ENCODE measurements at places on chromosomes 2 and 18. TPM values are rescaled to one million over a fixed set of nuclear protein-coding genes. Genes with fewer than 3 reads are reported as not detected.
A peak's percentile ranks its signal among the peaks of the same experiment; 100 is the strongest.

The ANKRD30BL gene
- total RNA-seq = 21.0 TPM

The CPO gene
- 0.43 TPM for total RNA-seq

The GPR45 gene
- total RNA-seq = not detected

The MYL12B gene
- total RNA-seq = 255 TPM

The EN1 gene
- 0.71 TPM for total RNA-seq

The UGT1A7 gene
- total RNA-seq = 0.19 TPM

The C2orf78 gene
- total RNA-seq = 18.6 TPM

The GATA6 gene
- total RNA-seq = 50.5 TPM

The ALKAL2 gene
- 46.9 TPM for total RNA-seq

The GNLY gene
- 2.6 TPM for total RNA-seq

GRCh38 chr2:97889156-97889555 is 106.6 kb downstream of the TMEM131 start:
- DNase-seq = no peak

DNA sequence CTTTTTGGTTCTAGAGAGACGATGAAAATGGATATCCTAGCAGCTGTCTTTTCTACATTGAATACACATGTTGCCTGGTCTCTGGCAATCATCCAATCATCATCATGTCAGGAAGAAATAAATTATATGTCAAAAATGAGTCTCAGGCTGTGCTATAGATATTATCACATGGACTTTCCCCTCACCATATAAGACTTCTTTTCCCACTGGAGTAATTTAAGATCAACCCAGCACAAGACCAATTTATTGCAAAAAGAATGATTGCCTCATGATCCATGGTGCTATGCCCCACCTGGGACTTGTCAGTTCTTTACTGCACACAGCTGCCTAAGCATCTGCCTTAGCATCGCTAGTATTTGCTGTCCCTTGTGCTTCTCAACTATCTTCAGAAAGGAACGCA is 783.7 kb upstream of the TMEFF2 start:
- DNase-seq = no peak

- DNase-seq = peak; percentile 20
These were observed 1.3 kb downstream of the HS6ST1 start for GRCh38 chr2:128317181-128317898.

- DNase-seq = no peak
These were observed 8.7 kb upstream of the GKN2 start for GRCh38 chr2:68961380-68961779.

DNA sequence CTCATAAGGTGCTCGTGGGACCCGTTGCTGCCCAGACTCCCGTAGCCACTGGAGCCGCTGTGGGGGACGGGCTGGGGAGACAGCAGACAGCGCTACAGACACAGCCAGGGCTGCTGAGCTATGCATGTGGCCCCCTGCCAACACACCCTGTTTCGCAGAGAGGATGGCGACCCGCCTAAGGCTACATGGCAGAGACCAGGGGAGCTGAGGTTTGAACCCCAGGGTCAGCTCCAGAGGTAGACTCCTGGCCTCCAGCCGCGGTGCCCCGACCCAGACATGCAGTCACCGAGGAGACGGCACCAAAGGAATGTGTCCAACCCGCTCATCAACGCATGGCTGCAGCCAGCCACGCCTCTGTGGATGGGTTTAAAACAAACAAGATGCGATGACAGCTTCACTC is 21.0 kb upstream of the HES6 start:
- peak; percentile 39 for DNase-seq

DNA sequence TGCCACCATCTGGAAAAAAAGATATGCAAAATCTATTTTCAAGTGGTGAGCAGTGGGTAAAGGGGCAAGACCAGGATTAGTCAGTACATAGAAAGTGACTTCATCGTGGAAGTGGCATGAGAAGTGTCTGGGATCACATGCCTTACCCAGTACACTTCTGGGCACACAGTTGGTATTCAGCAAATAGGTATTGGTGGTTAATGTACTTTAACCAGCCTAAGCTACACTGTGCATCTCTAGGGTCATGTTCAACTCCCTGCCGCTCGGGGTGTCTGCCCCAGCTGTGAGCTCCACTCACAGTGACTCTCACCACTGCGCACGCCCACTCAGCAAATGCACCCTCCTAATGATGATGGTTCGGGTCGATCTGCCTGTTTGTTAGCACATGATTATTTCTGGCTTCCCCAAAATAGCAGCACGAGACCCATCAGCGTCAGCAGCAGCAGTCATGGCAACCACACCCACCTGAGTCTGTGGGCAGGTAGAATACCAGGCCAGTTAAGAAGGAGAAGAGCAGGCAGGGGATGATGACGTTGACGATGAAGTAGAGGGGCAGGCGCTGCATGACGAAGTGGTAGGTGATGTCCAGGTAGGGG is 11.1 kb downstream of the CHRNA1 start:
- DNase-seq = no peak

DNA sequence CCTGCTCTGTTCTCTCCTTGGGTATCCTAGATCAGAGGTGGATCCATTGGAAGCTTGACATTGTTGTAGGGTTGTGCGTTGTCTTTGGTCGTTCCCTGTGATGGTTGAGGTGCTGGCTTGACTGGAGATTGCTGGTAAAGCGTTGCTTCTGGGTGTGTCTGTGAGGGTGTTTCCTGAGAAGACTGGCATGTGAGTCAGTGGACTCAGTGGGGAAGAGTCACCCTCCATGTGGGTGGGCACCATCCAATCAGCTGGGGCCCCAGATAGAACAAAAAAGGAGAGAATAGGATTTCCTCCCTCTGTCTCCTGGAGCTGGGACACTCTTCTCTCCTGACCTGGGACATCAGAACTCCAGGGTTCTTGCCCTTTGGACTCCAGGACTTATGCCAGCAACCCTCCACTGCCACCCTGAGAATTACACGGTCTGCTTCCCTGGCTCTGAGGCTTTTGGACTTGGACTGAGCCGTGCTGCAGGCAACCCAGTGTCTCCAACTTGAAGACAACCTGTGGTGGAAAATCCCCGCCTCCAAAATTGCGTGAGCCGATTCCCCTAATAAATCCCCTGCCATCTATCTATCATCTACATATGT is 14.8 kb upstream of the REEP1 start:
- DNase-seq = no peak

DNA sequence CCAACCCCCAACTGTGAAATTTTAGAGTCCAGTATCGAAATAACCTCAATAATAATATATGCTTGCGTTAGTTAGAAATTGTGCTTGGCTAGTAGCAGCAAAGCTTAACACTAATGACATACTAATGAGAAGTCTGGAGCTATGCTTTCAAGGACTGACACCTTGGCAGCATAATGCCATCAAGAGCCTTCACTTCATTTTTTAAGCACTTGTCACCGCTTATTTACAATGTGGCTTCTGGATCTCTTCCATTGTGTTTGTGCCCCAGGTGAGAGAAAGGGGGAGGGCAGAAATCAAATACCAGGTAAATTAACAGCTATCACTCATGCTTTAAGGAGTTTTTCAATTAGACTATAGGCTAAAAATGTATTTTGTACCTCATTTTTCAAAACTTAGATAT is 101.5 kb downstream of the CDH7 start:
- no peak for DNase-seq

- no peak for DNase-seq
These were observed 100.8 kb downstream of the ITGB1BP1 start for GRCh38 chr2:9322576-9322975.

- DNase-seq = no peak
These were observed 61.7 kb downstream of the KIAA1328 start for GRCh38 chr18:36890598-36890997.

DNA sequence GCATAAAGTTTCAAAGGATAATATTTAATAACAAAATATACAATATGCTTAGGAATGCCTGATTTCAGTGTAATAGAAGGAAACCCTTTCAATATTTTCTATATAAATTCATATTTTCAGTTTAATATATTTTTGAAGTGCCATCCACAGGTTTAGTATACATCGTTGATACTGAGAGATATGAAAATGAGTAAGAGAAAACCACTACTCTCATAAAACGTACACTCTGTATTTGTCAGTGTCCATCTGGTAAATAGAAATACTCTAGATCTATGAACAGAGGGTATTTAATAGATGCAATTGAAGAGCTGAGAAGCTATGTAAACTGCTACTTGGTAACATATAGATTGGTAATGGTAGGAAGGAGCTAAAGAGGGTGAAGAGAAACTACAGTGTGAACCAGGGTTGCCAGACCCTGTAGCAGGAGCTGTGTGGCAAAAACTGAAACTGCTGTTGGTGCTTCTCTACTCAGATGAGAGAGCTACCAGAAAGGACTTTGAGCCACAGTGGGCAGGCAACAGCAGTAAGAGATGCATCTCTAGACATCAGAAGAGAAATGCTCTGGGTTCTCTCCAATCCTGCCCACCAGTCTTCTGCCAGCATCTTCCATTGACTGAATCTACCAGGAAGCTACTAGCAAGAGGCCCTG is 187.4 kb downstream of the CCDC102B start:
- no peak for DNase-seq

DNA sequence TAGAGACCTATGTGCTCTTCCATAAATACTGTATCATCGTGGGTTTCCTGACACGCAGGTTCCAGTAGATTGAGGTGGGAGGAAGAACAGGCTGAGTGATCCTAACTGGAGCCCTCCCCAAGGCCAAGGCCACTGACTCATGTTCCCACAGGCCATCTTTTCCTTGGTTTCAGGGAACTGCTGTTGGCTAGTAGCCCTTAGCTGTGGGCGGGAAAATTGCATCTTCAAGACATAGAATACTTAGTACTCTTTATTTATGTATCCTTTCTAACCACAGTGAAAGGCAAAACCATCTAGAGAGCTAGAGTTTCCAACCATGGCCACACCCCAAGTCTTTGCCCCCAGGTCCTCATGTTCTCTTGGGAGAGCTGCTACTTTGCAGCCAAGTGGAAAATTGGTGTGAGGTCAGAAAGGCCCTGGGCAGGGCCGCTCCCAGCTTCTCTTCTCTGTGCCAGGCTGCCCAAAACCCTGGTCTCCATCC is 55.9 kb downstream of the COPS8 start:
- peak; percentile 50 for DNase-seq

DNA sequence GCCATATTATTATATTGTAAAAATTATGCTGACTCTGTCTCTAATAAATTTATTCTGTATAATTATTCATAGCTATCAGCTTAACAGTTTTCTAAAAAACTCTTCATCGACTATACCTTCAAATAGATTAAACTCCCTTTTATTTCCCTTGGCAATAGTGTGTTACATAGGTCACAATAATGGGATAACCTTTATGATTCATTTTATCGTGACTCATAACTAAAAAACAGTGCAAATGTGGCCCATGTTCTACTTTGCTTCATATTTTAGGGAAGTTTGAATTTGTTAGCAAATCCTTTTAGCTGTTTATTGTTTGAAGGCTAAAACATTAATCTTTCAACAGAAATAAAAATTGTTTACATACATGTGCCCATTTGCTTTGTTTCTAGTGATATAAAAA is 783.2 kb upstream of the CDH2 start:
- DNase-seq = no peak

DNA sequence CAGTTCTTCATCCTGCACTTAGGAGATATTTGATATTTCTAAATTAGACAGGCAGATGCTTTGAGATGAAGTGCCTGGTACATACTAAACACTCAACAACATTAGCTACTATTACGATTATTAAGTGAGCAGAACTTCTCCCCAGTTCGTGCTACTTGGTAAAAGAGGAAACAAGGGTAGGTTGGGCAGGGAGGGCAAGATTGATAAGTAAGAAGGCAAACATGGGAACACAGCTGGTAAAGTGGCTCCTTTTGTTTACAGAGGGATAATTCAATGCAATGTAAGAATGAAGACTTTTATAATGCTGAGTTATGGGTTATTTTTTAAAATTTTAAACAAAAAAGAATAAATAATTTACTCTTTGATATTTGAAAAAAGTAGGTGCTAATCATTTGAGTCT is 15.9 kb upstream of the WIPF1 start:
- no peak for DNase-seq

DNA sequence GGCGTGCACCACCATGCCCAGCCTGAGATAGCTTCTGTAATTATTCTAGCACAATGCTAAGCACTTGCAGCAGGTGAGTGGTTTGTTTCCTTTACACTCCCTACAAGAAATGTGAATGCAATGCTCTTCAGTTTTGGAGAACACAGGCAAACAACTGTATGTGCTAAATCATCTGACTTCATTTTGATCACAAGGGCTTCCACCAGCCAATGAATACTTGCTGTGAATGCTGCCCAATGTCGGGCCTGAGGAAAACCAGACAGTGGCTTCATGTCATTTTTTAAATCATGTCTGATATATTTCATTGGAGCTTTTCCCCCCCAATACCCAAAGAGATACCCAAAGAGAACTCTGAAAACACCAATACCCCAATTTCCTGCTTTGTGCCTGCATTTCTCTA is 155.6 kb upstream of the XPO1 start:
- no peak for DNase-seq

DNA sequence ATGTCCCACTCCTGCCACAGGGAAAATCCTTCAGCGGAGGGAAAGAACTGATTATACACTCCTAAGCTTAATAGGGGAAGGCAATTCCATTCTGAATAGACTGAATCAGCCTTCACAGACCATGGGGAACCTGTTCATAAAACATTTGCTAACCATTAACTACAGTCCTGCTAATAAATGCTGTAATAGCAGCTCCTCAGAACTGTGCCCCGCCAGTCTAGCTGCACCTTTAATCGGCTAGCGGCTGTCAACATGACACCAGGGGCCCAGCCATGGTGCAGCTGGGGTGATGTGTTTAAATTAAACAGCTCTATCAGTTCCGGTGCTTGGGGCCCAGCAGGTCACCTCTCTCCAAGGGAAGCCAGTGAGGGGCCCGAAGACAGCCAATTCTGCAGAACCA is 77.8 kb downstream of the GALNT14 start:
- no peak for DNase-seq

DNA sequence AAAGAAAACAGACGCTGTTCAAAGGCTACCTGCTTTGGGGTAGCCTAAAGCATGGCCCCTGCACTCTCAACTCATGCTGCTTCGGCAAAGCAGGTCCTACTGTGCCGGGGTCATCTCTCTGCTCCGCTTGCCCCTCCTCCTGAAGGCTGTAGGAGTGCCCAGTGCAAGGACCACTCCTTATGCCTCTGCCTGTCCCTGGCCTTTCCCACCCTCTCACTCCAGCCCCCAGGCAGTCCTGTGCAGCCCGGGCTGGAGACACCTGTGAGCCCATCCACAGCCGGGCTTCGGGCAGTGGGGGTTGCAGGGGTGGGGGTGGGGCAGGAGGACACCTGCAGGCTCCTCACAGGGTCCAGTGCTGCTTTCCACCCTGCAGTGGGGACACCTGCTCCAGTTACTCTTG is 69.1 kb downstream of the ACKR3 start:
- DNase-seq = no peak

DNA sequence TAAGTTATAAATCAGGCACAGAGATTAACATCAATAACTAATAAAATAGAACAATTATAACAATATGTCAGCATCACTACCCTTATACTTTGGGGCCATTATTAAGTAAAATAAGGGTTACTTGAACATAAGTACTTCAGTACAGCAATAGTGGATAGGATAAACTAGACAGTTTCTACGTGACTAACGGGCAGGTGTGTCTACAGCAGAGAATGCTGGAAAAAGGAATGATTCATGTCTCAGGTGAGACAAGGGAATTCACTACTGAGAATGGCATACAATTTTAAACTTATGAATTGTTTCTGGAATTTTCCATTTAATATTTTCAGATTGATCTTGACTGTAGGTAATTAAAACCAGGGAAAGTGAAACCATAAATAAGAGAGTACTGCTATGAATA is 5.5 kb downstream of the WDR75 start:
- DNase-seq = no peak
